Stimulated activated CD4-positive, alpha-beta T cell treated with anti-CD3 and anti-CD28 coated beads, Interleukin-1b, Interleukin-23, amount 100 ng/mL, for 1 hour (primary cell): ENCODE measurements at places on chromosomes 11 and 22.
A peak's percentile ranks its signal among the peaks of the same experiment; 100 is the strongest.

DNA sequence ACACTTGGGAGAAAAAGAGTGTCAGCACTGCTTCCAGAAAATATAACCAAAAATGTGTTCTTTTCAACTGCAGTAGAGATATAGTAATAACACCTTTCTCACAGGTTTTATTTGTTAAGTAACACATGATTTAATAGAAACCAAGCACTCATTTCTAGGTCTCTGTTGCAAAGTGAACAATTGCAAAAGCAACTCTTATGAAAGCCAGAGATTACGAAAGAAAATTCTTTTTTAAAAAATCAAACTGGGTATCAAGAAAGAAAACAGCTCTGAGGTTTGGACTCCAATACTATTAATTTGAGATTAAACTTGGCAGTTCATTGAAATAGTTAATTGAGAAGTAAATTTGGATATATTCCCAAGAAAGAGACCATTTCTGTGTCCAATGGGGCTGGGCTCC is 9.8 kb upstream of the XKR3 start:
- DNase-seq: no peak

- peak; percentile 77 for DNase-seq
Measured at GRCh38 chr22:17638432-17639246, at the start of gene BCL2L13. BCL2L13 (plus strand) TSS chr22:17638757; CDS start chr22:17655712, 16,955 bp downstream.

- DNase-seq: no peak
Measured at GRCh38 chr11:75615751-75616150, 53.1 kb downstream of the MAP6 start.

DNA sequence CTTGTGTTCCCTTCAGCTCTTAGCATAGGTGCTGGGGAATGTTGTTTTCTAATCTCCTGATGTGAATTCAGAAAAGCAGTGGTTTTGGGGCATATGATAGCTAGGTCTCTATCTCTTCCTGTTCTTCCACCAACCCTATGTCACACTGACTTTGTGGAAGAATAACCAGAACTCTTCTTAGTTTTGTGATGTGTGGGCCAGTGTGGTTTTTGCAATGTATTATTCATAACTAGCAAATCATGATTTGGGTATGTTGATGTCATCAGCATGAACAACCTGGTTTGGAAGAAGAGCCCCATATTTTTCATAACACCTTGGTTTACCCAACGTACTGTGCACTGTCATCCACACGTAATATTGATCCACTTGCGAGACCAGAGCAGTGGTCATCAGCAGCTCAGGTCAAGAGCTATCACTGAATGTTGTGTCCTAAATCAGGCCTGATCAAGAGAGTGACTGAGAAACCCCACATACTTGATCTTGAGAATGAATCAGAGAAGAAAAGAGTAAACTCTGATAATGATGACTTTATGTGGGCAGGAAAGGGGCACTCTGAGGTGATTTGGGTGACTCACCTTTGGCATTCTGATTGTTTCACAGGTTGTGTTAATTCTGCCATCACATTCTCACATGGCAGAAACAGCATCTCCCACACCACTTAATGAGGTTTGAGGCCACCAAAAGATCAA is 19.4 kb upstream of the MS4A6E start:
- DNase-seq: no peak

GRCh38 chr22:48347311-48347710 is 1480.4 kb downstream of the BRD1 start:
- DNase-seq: no peak

GRCh38 chr11:32358729-32359128 is 76.6 kb downstream of the WT1 start:
- no peak for DNase-seq

- peak; percentile 44 for DNase-seq
Measured at GRCh38 chr22:31313366-31314147, 21.3 kb upstream of the PIK3IP1 start.

GRCh38 chr11:107263844-107264563 is 193.6 kb downstream of the CWF19L2 start:
- DNase-seq: no peak

DNA sequence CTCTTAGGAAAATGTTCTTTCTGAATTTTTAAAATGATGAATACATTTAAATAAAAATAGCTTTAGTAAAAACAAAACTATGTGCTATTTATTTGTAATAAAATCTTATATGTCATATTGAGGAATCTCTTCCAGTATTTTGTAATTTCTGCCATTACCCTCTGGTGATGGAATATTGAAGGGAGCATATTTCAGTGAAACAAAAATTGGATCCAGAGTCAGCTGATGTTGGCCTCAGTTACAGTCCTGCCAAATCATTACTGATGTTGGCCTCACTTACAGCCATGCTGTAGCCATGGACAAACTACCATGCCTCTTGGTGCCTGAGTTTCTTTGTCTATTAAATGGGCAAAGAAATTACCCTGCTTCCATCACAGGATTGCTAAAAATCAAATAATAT is 133.2 kb downstream of the SLC1A2 start:
- DNase-seq: no peak

DNA sequence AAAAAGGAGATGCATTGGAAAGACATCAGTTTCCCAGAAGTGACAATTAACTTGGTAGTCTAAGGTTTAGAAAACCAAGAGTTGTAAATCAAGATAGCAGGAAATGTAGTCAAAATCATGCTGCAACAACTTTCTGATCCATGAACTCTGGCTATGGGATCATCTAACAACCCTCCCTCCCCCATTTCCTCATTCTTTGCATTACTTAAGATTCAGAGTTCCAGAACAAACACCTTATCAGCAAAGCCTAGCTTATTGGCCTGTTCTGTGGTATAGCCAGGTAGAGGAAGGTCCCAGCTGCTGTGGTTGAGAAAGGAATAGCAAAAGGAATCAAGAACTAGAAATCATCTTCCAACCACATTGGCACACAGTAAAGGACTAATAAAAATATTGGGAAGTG is 651.1 kb downstream of the METTL15 start:
- DNase-seq: no peak

GRCh38 chr22:19820880-19821522 is 33.7 kb downstream of the GNB1L start:
- no peak for DNase-seq

- peak; percentile 26 for DNase-seq
Measured at GRCh38 chr11:1832211-1832919, 2.4 kb upstream of the SYT8 start.

DNA sequence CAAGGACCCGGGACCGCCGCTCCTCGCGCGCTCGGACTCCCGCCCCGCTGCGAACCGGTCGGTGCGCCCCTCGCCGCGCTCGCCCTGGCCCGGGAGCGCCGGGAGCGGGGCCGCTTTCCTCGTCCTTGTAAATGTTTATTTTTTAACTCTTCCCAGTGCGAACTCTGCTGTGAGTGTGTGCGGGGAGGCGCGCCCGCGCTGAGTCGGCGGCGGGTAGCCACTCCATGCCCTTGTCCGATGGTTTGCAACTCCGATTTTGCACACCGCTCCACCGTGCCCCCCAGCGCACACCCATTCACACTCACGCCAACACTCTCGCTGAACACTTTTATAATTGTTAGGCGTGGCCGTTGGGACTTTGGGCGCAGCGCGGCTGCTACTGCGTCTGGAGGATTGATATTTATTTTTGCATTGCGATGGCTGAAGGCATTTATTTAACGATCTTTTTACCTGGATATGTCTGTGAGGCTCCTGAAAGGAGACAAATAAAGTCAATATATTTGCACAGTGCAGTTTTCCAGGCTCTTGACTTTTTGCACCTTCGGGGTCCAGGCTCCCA is 1.0 kb downstream of the C11orf96 start:
- DNase-seq: no peak

GRCh38 chr11:65500387-65501185 is 1.7 kb downstream of the MALAT1 start:
- DNase-seq: no peak
